ENCODE measurements at places on chromosomes 1 and 21.

GRCh38 chr1:169367096-169367685 lies 406 bp downstream of the NME7 start:
- no peak for DNase-seq

- no peak for DNase-seq
Measured at GRCh38 chr1:223652436-223652941, 13.0 kb downstream of the CAPN8 start.

DNA sequence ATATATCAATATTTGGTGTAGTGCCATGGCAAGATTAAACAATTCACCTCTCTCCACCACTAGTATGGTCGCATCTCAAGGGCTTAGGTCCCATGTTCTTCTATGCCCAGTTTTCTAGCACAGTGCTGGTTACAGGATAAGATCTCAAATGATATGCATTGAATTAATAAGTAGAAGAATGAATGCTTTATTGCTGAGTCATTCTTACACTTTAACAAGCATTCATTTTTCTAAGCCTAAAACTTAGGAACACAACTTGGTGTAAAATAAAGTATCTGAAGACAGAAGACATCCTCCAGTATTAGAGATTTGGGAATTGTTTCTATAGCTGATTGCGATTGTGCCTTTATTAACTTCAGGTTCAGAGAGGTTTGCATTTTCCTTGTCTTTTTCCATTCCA lies 85.8 kb downstream of the TBX15 start:
- DNase-seq = no peak

DNA sequence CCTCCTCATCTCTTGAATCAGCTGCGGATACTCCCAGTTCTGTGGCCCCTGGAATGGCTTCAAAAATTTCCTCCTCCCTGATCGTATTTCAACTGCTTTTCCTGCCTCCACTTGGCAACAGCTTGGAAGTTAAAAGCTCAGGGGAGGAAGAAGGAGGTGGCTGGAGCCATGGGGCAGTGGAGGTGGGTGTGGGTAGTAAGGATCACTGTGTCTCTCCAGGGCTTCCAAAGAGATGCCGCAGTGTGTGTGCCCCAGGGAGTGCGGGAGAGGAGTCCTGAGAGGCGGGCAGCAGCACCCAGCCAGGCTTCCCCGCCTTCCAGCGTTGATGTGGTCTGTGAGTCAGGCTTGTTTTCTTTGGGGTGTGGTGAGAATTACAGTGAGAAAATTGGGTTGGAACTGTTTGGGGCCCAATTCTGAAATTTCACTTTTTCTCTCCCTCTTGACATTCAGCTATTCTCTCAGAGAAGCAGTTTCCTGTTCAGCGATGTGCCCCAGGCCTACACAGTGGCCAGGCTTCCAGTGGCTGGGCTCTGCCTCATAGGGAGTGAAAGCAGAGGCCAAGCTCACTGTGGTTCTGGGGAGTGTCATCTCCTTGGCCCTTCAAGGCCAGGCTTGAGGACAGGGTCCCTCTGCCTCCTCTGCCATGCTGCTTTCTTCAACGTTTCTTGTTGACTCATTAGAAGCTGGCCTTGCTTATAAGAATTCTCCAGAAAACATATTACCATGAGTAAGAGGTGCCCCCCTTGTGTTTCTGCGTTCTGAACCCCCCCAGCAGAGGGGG lies 69.0 kb downstream of the PGM1 start:
- DNase-seq = no peak
